ENCODE measurements at places on chromosomes 4 and X.

- DNase-seq = no peak
These were observed 517.5 kb upstream of the GRIA3 start for GRCh38 chrX:122666601-122667000.

- no peak for DNase-seq
These were observed 8.8 kb upstream of the TBC1D25 start for GRCh38 chrX:48530736-48531135.

- DNase-seq = no peak
These were observed 89.3 kb upstream of the KLF3 start for GRCh38 chr4:38574559-38575333.

DNA sequence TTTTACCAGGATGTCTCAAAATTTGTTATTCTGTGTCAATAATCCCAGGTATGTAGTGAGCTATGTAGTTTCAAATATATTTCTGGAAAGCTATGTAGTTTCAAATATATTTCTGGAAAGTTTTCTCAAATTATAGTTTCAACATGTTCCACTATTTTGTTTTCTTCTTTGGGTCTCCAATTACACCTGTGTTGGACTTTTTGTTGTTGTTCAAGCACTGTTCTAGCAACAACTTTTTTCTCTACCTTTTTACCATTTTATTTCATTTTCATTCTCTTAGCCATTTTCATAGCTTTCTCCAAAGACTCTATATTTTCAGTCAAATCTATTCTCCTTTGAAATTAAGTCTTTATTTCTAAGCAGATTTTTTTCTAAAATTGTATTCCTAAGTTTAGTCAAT, 88.4 kb downstream of the LCORL start:
- DNase-seq = no peak

- DNase-seq = no peak
These were observed 60.8 kb upstream of the ESX1 start for GRCh38 chrX:104315555-104315954.

- DNase-seq = no peak
These were observed 188.0 kb downstream of the STIM2 start for GRCh38 chr4:27048429-27049238.

DNA sequence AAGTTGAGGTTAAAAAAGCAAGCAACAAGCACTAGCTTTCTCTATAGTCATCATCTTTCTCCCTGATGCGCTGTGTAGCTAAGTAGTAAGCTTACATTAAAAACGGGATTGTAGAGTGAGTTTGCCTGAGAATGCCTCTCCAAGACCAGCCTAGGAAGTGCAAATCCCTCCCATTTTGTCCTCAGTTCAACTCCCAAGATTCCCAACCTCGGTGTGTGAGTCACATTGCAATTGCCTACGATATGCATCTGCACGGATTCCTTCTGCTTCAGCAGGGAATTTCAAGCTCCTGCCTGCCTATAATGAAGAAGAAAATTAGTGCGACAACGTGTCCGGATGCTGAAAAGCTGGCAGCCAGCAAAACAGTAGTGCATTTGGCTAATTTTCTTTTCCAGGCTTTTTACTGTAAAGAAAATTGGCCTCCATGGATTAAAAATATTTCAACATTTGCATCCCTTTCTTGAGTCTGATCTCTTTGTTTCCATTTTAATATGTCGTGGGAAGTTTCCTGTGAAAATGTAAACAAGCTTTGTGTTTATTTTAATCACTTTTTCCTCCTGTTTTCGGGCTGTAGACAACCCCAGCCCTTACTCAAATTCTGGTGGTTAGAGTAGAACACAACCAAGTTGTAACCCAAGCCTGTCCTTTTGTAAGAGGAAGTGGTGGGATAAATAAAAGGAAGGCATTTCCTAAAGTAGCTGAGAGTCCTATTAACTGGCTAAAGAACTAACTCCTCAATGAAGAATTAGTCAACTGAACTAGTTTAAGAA, 58.4 kb upstream of the TET2 start:
- no peak for DNase-seq

DNA sequence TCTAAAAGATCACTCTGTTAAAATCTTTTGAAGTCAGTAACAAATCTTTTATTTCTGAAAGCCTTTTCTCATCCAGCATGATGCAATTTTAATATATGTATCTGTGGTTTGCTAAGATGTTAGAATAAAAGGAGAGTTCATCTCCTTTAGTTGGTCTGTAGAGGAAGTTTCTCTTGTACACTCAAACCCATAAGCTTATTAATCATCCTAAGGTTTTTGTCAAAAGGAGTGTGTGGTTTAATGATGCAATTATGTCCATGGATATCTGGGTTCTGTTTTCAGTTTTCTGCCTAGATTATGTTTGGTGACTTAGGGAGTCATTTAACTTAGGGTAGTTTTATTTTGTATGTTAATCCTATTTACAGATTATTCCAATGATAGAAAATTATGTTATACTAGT, 52.1 kb upstream of the NDST4 start:
- no peak for DNase-seq

DNA sequence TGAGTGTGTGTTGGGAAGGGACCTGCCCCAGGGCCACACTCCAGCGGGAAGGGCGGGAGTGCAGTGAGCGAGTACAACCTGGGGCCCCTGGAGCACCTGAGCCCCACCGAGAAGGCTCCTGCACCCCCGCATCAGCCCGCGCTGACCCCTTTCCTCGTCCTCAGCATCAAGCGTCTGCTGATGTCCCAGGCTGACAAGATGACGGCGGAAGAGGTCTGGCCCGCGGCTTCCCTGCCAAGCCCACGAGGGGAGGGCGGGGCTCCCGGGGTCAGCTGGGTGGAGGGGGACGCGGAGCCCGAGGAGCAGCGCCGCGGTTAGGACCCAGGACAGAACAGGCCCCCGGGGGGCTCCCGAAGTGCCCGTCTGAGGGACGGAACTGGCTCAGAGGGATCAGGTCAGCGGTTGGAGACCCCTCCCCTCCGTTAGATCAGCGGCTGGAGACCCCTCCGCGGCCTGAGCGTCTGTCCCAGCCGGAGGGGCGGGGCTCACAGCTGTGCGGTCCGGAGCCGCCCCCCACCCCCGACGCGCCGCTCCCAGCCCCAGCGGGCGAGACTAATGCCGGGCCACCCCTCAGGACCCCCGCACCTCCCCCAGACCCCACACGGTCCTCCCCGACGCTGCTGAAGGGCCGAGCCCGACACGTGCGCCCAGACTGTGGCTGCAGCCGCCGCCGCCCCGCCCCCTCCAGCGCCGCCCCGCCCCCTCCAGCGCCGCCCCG, 6.7 kb downstream of the MYL5 start:
- DNase-seq = peak; percentile 55

DNA sequence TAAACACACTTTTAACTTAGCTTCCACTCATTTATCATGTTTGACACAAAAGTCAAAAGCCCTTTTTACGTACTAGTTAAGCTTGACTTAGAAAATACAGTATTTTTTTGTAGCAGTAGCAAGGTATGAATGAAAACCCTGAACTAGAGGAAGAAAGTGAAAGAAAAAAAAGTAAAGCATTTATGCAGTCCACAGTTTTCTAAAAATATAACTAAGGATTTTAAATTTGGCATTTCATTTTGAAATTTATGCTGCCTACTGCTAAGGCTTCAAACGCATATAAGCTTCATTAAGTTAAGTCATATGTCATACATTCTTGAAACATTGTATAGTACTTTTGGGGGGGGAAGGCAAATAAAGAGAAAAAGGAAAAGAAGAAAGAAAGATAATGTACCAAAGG, 201.5 kb downstream of the PDGFC start:
- DNase-seq = no peak

DNA sequence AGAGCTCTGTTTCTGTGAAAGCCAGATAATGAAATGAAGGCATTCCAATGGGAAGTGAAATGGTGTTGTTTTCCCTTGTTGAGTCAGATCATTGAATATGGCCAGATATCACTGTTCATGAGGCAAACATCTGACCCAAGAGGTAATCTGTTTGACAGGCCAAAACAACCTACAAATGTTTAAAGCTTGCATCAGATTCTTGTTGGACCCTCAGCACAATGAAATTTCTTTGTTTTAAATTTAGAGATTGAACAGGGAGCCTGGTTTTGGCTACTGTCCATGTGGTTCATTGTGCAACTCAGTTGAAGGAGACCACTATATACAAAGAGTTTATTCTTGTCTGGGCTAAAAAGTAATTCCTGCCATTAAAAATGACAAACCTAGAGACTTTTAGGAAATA, 159.1 kb downstream of the AFF2 start:
- no peak for DNase-seq

DNA sequence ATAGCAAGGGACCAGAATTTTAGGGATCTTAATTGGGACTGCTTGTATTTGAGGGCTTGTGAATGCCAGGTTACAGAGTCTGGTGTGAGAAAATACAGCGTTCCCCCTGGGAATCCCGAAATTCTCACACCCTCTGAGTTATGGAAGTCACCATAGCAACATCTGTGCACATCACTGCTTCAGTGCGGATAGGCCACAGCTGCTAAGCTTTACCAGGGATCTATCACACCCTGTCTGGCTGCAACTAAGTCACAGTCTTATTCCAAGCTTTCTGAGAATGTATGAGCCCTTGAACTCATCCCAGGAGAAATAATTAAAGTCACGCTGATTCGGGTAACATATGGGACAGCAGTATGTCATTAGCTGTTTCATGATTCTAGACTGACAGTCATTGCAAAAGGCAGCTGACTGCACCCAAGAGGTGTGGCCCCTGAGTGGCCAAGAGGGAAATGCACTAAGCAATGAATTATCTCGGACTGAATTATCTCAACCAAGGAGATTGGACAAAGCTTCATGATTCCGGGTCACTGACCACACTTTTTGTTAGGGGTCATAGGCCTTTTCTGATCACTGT, 46.7 kb upstream of the BTC start:
- DNase-seq = no peak

Data from activated CD8-positive, alpha-beta memory T cell treated with anti-CD3 and anti-CD28 coated beads, Interleukin-2, amount 50 U/mL, for 4 hours (primary cell).